Inflammatory macrophage (primary cell): ENCODE measurements at places on chromosomes 12 and 14.

DNA sequence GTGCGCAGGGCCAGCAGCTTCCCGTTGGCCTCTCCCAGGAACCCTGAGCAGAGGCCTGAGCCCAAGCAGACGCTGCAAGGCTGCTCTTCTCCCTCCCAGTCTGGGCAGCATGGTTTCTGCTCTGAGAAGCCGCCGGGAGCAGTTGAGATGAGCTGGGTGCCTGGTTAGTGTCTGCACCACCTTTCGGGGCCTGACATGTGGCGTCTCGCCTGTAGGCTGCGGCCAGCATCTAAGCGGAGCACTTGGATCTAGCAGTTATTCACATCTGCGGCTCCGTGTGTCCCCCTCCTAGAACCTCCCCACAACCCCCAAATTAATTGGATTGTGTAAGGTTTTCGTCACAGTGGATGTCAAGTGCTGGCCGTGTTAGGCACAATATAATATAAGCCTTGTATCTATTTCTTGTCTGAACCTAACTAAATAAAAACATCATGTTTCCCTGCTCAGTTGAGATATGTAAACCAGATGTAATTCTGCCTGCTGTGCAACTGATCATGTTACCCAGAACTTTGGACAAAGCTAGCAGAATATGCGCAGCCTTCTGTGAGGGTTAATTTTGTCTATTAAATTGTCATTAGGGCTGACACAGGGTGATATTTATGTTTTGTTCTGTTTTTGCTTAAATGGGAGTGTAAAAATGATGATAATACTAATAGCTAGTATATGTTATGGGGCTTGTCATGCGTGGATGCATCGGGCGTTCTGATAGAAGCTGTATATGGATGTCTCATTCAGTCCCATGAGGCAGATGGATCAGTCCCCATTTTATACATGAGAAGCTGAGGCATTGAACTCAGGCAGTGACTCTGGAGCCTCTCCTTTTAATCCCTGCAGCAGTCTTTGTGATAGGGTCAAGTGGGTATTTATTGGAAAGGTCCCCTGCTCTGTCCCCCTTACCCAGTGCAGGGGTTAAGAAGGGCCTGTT, 45.8 kb downstream of the ELK3 start:
- DNase-seq = no peak

DNA sequence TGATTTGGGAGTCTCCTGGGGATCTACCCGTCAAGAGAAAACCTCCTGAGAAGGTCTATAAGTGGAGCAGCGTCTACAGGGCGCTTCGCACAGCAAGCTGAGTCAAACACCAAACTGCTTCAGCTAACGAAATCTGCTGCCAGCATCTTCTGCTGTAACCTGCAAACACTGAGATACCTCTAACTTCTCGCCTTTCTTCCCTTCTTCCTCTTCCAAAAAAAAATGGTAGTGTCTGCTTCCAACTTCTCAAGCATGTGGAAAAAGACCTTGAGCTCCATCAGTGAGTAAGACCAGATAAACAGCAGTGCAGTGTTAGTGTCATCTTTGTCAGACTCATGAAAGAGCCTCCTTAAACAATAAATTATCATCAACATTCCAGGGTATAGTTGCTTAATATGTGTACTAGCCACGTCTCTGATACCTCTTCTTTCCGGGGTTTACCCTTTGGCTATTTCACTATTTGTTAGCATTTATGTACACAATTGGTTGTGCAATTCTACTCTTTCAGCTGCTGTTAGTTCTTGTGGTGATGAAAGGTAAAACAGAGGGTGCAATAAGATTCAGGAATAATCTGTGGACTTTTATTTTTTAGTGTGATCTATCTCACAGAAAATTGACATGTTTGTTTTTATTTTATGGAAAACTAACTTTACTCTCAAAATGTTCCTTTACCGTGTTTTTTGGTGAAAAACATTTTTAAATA, 81.6 kb downstream of the LLPH start:
- no peak for DNase-seq

DNA sequence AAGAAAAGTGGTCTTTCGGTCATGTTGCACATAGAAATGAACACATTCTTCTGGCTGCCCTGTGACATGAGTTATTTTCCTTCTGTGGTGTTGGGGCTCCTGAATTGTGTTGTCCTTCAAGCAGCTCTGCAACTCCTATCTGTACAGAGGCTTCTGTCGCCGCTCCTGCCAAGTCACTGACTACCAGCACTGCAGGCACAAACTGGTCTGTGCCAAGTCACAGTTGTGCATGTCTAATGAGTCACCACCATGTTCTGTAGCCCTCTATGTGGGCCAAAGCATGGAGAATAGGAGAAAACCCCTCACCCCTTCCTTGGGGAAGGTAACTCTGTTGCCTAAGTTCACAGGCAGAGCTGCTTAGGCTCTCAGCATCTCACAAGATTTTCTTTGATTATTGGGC, 283.3 kb downstream of the RPL10L start:
- no peak for DNase-seq

- no peak for DNase-seq
These were observed 210.4 kb upstream of the NUDT4 start for GRCh38 chr12:93167331-93167730.

DNA sequence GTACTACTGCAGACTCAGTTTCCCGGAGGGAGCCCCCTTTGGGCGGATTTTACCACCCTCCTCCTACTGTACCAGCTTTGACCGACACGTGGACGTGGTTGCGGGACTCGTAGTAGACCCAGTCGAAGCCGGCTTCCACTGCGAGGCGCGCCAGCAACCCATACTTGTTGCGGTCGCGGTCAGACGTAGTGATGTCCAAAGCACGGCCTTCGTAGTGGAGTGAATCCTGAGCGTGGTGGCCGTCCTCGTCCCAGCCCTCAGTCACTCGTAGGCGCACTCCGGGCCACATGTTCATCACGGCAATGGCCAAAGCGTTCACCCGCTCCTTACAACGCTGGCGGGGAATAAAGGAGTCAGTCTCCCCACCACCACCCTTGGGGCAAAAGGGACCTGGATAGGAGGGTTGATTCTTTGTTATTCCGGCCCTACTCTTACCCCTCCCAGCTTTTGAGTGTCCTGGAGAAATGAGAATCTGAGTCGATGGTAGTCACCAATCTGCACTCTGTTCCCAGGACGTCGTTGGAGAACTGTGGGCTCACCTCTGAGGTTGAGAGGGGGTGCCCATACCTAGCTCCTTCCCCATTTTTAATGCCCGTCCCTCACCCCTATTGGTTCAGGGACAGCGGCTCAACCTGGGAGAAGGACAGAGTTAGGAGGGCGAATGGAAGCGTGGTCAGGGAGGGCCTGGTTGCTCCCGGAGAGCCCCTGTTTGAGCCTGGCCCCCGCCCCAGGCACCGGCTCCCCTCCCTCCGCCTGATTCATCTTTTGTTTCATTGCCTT, 3.4 kb downstream of the DHH start:
- no peak for DNase-seq
